Fibroblast of skin of left quadriceps (primary cell): ENCODE measurements at places on chromosomes 5 and 9.

- no peak for DNase-seq
Measured at GRCh38 chr5:50791813-50792212, 125.4 kb downstream of the PARP8 start.

DNA sequence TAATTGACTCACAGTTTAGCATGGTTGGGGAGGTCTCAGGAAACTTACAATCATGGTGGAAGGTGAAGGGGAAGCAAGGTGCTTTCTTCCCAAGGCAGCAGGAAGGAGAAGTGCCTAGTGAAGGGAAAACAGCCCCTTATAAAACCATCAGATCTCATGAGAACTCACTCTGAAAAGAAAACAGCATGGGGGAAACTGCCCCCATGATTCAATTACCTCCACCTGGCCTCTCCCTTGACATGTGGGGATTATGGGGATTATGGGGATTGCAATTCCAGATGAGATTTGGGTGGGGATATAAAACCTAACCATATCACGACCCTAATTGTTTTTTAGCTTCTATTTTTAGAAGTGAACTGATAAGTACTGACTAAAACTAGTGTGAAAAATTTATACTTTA, 1377.5 kb upstream of the DMAC1 start:
- DNase-seq = no peak

DNA sequence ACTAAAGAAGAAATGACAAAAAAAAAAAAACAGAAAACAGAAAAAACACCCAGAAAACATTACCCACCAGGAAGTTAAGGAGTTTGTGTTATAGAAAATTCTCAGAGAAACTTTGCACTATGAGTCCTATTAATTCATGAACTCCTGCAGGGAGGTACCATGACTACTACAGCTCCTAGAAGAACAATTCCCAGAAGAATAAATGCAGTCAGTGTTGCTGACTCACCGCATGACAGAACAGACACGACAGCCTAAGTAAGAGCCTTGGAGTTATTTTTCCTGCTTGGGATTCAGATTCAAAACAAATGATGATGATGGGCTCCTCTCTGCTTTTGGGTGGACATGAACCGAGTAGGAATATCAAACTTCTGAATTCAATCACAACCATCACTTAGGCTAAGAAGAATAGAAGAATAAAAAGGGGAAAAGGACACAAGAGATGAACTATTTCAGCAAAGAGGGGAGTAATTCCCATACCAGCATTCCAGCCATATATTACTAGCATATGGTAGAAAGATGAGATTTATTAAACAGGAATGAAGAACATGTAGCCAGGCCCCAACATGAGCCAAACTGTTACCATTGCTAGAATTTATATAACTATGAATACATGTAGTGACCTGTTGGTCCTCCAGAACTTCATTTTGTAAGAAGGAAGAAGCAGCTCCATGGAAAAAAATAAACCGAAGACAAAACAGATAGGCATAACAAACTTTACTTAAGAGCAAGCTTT, 209.6 kb upstream of the PDE4D start:
- peak; percentile 71 for DNase-seq

- no peak for DNase-seq
Measured at GRCh38 chr5:141760193-141760592, 78.2 kb upstream of the ARAP3 start.

DNA sequence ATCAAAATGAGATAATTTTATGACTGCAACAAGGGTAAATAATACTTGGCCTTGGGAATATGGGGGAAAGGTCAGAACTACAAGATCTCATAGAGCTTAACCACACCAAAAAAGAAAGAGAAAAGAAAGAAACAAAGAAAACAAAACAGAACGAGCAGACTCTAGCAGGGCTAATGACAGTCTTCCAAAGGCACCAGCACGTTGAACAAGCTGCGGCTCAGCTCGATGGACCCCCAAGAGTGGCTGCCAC, 689 bp downstream of the AK3 start:
- no peak for DNase-seq

DNA sequence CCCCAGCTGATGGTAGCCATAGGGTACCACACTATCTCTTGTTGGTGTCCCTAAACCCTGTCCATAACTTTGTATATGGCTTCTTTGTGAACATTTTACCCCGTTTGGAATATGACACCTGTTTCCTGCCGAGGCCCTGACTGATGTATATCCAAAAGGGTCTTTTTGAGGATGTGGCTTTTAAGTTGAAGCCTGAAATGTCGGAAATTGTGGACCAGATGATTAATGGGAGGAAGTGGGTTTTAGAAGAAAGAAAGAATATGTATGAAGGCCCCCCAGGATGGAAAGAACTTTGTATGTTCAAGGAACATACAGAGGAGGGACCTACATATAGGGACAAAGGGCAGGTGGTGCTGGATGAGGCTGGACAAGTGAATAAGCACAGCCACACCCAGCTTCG, 16.7 kb upstream of the TNFSF8 start:
- no peak for DNase-seq

DNA sequence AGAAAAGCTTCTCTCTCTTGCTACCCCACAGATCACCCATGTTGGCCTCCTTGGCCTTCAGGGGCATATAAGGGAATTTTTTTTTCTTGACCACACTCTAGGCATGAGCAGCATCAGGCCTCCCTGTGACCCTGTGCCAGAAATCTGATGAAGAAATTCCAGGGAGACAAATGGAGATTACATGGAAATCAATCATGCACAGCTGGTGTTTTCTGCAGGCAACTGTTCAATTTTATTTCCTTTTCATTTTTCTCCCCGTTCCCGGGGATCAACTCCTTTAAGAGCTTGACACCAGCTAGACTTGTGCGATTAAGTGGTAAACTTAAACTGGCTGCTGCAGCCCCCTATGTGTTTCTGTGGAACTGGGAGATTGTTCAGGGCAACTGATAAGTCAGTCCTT, 59.3 kb downstream of the GALNT10 start:
- no peak for DNase-seq

DNA sequence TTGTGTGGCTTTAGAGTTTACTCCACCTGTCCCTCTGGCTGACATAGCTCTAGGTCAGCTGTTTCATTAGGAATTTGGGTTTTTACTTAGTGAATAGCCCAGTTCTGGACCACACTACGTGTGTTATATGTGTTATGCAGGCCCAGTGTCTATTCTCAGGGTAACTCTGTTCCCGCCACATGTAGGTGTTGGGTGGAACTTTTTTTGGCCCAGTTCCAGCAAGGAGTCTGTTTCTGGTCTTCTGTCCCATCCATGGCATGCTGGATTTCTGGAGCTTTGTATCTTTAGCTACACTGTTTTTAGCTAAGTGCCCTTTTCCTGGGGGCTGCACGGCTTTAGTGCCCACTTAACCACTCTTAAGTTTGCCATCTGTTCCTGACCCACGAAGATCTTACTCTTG, 15.5 kb downstream of the RMI1 start:
- no peak for DNase-seq

DNA sequence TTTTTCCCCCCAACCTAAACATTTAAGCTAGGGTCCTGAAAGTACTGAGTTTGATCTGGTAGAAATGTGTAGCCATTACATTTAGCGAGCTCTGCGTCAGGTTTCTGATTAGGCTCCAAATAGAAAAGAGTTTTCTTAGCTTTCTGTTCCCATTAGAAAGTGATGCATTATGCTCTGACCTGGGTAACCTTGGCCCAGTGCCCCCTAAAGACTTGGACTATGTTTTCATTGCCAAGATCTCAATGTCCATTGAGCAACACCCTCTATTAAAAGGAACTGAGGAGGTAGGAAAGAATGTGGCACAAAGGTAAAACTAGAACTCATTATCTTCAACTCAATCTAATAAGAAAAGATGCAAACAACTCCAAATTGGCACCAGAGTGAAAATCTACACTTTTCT, 358.9 kb upstream of the PCSK5 start:
- no peak for DNase-seq

- DNase-seq = no peak
Measured at GRCh38 chr5:78483809-78484521, 123.5 kb downstream of the SCAMP1 start.

DNA sequence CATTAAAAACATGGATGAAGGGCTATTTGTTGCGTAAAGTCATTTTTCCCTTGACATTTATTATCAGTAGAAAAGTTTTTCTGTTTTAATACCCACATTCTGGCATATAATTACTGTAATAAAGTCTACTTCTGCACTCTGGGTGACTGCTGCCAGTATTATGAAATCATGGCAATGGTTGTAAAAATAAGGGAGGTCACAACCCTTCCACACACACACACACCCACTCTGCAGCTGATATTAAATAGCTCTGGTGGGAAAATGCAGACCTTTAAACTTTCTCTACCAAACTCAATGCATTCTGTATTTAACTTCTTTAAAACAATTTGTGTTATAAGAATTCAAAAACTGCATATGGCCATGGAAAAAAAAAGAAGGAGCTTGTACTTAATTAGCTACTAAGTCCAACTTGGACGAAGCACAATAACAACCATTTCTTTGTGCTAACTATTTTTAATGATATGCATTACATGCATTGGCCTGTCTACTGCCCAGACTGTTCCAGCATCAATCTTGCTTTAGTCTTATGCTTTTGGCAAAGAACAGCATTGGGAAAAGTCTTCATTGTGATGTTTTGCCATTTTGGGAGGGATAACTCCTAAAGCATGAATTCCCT, 137.6 kb upstream of the MAP3K1 start:
- DNase-seq = no peak

- no peak for DNase-seq
Measured at GRCh38 chr9:135056541-135056940, 30.9 kb upstream of the OLFM1 start.

DNA sequence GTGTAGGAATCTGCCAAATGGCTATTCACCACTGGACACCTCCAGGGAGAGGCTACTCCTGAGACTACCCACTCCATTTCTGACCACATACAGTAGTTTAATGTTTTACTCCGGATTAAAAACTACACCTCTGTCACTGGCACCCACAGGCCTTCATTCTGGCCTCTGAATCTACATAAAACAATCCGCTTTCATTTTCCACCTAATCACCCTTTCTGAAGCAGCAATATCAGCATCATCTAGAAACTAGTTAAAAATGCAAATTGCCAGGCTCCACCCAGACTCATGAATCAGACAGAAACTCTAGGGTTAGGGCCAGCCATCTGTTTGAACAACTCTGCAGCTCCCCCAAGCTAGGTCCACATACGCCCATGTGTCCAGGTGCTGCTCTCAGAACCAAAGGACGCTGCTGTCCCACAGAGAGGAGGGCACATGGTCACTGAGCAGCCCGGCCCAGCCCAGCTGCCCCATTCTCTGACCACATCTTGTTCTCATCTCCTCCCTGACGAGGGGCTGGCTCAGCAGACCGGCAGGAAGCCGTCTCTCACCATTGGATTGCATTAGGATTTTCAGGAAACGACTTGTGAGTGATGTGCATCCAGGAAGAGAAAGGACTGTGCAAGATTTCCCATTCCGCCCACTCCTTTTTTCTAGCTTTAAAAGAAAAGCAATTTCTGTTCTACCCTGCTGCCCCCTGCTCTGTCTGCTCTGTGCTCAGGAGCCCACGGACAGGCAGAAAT, 34.7 kb downstream of the ADAM19 start:
- DNase-seq = no peak

DNA sequence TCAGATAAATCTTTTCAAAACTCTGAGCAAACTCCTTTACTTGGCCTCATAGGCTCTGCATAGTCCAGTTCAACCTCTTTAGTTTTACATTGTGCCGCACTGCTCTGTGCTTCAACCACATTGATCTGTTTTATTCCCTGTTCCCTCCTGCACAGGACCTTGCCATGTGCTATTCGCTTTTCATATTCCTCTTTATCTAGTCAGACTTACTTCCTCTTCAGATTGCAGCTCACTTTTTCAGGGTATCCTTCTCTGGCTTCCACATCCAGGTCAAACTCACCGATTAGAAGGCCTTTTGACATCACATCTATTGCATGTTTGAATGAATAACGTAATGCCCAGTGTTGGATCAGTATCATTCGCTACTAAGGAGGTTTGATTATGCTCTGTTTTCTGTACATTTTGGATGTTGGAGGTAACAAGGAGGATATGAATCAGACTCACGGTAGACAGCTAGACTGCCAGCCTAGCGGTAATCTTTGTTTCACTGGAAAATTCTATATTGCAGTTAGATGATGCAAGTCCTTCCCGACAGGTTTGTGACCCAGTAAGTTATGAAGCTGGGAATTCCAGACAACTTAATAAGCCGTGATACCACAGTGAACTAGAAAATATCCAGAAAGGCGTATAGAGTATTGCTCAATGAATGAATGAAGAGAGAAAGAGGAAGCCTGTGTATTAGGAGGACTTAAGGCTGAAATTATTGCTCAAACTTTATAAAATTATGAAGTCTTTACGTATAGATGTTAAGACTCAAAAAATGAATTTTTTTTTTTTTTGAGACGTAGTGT, 65.7 kb downstream of the IQGAP2 start:
- DNase-seq = no peak

- no peak for DNase-seq
Measured at GRCh38 chr9:33349743-33350142, 52.6 kb downstream of the AQP7 start.

DNA sequence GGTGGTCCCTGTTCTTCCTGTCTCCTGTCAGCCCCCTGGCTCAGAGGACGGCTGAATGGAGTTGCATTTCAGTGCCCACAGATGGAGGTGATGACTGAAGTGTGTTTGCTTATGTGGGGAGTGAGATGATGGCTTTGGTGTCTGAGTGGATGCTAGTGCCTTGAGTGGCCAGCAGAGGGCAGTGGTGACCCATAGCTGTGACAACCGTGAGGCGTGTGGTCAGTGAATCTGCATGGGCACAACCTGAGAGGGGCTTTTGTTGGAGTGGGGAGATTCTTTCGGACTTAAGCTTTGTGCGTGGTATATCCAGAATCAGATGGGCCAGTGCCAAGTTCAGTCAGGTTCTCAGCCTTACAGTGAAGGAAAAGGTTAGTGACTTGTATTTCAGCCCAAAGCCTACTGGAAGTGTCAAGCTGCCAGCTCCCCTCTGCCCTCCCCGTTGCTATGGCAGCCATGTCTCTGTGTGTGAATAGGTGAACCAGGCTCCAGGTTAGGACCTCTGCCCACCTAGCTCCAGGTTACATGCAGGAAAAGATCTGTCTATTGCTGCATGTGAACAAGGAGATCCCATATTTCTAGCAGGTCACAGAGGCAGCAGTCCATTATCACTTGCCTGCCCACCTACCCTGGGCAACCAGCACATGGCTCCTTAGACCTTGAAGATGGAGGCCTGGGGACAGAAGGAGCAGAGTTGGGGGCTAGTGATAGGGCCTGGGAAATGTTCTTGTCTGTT, 14.7 kb upstream of the CXXC5 start:
- peak; percentile 37 for DNase-seq

GRCh38 chr9:34771007-34771406, 61.1 kb upstream of the CCL21 start:
- DNase-seq = no peak

DNA sequence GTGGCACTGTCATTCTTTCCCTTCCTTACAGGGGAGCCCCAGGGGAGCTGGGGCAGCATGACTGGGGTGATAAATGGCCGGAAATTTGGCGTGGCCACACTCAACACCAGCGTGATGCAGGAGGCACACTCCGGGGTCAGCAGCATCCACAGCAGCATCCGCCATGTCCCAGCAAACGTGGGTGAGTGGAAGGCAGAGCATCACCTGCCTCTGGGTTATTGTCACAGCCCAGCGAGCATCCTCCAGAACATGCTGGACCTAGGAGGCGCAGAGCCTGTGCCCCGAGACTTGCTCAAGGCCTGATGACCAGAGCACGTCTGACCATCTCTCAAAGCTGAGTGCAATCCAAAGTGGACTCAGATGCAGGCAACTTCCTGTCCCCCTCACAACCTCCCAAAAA, 22.2 kb upstream of the ASS1 start:
- DNase-seq = no peak
